SK-N-MC (cell line): ENCODE measurements at places on chromosomes 6 and 20.

DNA sequence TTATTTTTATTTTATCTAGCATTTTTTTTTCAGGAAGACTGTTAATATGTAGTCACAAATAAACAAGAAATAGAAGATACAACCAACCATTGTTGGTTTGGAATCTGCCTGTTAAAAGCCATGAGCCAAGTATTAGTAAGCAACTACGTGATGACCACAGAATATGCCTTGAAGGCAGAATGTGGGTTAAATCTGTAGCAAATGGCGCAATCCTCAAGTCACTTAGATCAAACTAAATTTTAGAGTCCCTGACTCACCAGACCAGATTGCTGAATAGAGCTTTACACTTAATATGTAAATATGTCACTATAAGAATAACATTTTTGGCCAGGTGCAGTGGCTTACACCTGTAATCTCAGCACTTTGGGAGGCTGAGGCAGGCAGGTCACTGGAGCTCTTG is 800.1 kb upstream of the CITED2 start:
- DNase-seq, result peak; percentile 64

DNA sequence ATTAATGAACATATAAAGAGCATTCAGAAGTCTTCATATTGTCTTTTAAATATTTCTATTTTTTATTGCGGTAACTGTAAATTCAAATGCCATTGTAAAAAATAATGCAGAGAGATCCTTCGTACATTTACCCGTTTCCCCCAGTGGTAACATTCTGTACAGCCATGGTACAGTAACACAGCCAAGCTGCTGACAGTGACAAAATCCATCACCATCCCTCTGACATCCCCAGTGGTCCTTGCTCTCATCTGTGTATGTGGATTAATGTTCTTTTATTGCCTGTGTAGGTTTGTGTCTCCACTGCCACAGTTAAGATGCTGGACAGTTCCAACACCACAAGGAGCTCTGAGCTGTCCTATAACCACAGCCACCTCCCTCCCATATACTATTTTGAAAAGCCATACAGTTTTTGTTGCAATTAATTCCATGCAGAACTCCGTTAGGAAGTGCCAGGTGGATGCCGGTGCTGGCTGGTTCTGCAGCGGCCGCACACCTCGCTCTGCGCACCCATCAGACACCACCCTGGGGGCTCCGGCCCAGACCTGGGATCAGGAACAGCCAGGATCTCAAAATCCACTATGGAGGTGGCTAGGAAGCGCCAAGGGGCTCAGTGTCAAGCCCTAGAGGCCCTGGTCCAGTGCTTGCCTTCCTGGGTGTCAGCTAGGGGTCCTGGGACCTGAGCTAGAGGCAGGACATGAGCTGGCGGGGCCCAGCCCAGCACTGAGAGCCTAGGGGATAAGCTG is 93.1 kb upstream of the PMEPA1 start:
- no peak for DNase-seq

- DNase-seq, result no peak
These were observed 8.7 kb downstream of the MAFB start for GRCh38 chr20:40680161-40680959.

DNA sequence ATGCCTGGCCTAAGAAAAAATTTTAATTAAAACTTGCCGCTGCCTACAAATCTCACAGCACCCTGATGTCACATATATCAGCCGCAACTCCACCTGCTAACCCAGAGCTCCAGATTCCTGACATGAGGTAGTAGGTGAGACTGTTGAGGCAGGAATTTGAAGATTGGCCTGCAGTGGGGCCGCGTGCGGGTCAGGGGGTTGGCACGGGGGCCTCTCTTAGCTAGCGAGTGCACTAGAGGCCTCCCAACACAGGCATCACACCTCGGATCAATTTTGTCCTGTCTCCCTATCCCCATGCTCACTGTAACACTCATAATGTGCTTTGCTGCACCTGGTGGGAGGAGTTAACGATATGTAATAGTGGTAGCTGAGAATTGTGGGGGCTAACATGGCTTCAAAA is 349.8 kb downstream of the CDC5L start:
- DNase-seq, result no peak

DNA sequence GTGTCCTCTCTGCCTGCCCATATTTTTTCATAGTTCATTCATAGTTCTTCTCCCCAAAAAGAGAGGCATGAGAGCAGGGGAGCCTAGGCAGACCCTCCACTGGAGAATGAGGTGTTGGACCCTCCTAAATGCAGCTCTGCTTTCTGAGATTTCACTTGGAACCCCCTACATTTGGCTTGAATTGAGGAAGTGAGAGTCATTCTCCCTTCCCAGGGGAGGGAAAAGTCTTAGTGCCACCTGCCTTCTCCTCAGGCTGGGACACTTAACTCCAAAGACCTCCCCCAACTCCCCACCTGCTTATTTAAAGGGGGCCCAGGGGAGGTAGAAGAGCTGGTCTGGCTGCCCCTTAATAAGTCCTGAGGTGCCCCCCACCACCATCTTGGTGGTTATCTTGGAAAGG is 78.2 kb downstream of the CHMP4B start:
- no peak for DNase-seq

DNA sequence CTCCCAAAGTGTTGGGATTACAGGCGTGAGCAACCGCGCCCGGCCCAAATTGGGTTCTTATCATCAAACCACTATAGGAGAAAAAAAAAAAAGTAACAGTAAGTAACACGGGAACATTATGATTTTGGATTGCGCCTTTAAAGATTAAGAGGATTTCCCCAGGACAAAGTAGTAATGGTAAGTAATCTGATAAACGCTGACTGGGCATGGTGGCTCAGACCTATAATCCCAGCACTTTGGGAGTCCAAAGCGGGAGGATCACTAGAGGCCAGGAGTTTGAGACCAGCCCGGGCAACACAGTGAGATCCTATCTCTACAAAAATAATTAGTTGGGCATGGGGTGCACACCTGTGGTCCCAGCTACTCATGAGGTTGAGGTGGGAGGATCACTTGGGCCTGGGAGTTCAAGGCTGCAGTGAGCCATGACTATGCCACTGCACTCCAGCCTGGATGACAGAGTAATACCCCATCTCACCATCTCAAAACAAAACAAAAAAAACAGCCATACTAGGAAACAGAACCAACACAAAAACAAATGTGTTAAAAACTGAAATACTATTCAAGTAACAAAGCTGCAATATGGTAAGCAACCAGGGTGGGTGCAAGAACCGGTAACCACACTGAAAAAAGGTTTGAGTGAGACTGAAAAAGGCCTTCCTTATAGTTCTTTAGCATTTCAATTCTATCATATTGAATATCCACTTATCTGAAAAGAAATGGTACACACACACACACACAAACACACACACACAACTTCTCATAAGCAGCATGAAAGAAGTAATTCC is 8.2 kb downstream of the C6orf62 start:
- no peak for DNase-seq

- DNase-seq, result no peak
These were observed 12.3 kb upstream of the DEFB112 start for GRCh38 chr6:50062051-50062450.

GRCh38 chr6:6234963-6235362 is 85.5 kb downstream of the F13A1 start:
- no peak for DNase-seq

DNA sequence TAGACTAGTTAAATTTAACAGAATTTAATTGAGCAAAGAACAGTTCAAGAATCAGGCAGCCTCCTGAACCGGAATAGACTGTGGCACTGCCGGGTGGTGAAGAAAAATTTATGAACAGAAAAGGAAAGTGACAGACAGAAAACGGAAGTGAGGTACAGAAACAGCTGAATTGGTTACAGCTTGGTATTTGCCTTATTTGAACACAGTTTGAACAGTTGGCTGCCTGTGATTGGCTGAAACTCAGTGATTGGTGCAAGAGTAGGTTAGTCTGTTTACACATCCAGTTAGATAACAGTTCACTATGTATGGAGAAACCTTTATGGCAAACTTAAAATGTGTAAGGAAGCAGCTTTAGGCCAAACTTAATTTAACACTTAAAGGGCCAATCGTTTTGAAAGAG is 116.0 kb upstream of the CITED2 start:
- no peak for DNase-seq

DNA sequence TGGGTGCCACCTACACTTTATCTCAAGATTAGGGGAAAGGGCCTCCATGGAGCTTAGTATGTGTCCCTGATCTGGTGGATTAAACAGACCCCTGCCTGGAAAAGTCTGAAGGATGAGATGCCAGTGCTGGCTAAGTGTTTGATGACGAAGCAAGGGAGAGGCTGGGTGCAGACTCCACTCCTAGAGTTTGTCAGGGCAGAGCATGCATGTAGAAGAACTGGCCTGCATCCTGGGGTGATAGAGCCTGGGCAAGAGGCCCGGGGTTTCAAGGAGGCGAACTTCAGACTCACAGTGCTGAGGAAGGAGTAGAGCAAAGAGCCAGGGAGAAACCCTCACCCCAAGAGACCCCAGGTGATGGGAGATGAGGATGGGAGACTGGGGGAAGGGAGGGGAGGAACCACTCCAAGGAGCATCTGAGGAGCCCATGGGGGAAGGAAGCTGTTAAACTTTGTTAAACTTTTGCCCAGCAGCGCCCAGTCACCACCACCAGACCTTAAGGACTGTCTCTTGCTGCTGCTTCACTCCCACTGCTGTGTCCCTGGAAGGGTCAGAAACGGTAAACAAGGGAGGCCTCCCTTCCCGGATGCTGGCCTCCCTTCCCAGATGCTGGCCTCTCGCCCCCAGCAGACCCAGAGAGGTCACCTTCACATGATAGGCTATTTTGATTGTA is 61.6 kb downstream of the RPRD1B start:
- DNase-seq, result no peak

DNA sequence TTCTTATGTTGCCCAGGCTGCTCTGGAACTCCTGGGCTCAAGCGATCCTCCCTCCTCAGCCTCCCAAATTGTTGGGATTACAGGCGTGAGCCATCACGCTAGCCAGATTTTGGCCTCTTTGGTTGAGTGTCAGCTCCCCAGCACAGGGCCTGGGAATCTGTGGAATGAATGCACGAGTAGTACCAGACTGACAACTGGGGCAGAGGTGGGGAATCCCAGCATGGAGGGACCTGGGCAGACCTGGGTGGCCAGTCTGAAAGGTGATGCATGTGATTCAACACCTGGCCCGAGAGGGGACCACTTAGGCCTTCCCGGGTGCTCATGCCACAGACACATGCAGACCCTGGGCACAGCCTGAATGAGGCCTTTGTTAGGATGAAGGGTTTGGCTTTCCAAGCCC is 19.0 kb upstream of the TFAP2C start:
- DNase-seq, result no peak

- DNase-seq, result no peak
These were observed 659 bp downstream of the MCUR1 start for GRCh38 chr6:13813621-13814175.

DNA sequence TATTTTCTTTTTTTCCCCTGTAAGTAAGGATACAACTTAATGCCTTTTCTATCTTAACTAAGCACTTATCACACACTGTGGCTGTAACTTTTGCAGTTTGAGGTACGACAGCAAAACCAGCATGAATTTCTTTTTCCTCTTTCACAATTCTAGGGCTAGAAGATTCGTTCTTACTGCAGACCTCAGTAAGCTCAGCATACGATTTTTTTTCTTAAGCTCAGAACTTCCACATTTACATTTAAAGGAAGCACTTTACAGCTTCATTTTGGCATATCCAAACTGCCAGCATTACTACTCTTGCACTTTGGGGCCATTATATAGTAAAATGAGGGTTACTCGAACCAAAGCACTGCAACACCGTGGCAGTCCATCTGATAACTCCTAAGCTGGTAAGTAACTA is 889 bp upstream of the CHMP4B start:
- DNase-seq, result no peak

GRCh38 chr6:138345565-138346285 is 32.0 kb upstream of the SMIM28 start:
- no peak for DNase-seq

DNA sequence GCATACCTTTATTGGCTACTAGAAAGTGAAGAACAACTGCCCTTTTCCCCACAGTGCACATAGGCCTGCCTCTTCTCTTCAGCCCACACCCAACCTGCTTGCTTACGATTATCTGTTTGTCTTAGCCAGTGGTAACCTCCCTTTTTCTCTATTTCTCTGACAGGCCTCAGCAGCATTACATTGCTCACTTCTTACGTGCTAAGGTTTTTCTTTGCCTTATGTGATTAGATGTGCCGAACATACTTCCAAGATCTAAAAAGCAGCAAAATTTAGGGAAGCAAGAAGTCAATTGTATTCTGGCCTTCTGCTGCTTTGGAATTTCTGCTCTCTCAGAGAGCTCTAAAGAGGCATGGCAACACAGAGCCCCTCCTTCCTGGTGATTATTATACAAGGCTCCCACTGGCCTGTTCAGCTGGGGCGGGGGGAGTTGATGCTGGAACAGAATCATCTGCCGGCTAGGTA is 7.0 kb downstream of the B4GALT5 start:
- no peak for DNase-seq

- DNase-seq, result no peak
These were observed 90.1 kb downstream of the TAF4 start for GRCh38 chr20:61975407-61976129.

DNA sequence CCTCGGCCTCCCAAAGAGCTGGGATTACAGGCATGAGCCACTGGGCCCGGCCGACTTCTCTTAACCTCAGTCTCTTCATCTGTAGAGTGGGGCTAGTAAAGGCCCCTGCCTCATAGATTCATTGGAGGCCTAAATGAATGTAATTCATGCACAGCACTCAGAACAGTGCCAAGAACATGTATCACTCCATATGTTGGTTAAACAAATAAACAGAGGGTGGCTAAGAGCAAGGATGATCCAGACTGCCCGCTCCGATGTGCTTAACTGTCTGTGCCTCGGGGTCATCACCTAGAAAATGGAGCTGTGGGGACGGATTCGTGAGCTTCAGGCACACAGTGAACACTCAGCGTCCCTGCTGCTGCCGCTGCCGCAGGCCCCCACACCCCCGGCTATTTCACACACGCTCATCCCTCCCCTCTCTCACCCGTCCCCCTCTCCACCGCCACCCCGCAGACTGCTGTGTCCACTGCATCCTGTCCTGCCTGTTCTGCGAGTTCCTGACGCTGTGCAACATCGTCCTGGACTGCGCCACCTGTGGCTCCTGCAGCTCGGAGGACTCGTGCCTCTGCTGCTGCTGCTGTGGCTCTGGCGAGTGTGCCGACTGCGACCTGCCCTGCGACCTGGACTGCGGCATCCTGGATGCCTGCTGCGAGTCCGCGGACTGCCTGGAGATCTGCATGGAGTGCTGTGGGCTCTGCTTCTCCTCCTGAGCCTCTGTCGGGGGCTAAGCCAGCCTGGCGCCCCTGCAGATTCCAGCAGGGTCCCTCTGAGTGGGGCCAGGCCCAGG is 14.8 kb downstream of the MDFI start:
- no peak for DNase-seq

DNA sequence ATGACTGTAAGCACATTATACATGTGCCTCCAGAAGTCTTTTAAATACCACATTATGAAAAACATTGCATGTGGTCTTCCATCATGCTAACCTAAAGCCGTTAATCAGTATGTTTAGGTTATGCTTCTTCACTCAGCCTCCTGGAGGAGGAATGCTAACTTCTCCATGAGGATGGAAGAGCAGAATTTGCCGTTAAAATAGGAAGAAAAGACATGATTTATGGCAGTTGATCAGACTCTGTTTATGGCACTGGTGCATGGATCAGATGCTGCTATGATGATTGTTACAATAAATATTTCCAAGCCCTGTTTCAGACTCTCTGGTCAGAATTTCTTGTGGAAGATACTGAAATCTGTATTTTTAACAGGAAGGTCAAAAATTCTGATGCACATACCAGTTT is 31.7 kb downstream of the MAP3K4 start:
- no peak for DNase-seq
